NCI-H1436 (cell line): ENCODE measurements at places on chromosomes 1 and 21.

DNA sequence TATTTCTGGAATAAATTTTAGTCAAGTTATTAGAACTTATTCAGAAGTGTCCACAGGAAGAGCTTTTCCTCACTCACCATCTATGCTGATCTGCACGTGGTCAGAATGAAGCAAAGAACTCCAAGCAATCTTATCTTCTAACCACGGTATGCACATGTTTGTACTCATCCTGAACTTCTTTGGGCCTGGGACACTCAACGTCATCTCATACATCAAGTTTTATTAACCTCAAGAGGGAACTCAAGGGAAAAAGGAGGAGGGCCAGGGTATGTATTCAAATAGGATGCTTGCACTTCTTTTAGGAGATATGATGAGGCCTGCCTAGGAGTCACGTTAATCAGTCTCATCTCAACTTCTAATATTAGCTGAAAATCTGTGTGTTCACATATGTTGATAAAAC, 142.5 kb downstream of the C1orf94 start:
- no peak for DNase-seq

- DNase-seq, result peak; percentile 76
Measured at GRCh38 chr21:33801424-33802405, 113.9 kb downstream of the ATP5PO start.

DNA sequence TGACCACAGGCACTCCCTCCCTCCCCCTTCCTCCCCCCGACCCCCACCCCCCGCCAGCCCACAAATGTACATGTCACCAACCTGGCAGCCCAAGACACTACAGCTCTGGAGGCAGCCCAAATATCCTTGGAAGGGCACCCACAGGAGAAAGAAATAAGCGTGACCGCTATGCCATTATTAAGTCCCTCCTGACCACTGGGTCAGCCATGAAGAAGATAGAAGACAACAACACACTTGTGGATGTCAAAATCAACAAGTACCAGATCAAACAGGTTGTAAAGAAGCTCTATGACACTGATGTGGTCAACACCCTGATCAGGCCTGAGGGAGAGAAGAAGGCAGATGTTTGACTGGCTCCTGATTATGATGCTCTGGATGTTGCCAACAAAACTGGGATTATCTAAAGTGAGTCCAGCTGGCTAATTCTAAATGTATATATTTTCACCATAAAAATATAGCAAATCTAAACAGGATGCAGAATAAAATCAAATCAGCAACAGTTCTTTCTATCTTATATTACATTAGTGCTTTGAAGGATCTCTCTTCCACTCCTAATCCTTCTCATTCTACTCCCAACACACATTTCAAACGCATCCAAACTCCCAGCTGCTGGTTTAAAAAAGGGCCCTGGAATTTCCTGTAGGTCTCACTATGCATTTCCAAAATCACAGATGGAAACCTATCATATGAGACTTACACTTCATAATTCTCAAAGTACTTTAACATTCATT, 77.4 kb upstream of the SLFNL1 start:
- no peak for DNase-seq

GRCh38 chr1:6427441-6428390, 3.1 kb downstream of the ESPN start:
- no peak for DNase-seq

DNA sequence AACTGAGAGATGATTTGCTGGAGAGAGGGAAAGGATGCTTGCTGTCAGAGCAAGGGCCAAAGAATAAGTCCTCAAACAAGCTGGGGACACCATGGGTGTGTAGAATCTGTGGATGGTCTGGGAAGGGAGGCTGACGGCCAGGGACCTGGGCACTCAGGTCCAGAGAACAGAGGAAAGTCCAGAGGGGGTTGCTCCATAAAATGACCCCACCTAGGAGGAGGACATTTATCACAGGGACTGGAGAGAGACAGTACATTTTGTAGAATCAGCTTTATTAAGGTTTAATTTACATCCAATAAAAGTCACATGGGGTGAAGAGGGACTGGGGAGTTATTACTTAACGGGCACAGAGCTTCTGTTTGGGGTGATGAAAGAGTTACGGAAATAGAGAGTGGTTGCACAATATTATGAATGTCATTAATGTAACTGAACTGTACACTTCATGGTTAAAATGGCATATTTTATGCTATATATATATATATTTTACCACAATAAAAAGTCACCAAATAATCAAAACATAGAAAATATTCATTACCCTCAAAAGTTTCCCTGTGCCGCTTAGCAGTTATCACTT, 73.0 kb upstream of the ABCD3 start:
- DNase-seq, result no peak

GRCh38 chr1:83497563-83497962, 501.4 kb downstream of the TTLL7 start:
- no peak for DNase-seq

- no peak for DNase-seq
Measured at GRCh38 chr1:36802018-36802417, 232.3 kb downstream of the GRIK3 start.
